ENCODE measurements at places on chromosomes 13 and 19.

- no peak for DNase-seq
These were observed 85.3 kb downstream of the ZNF726 start for GRCh38 chr19:23999821-24000610.

- no peak for DNase-seq
These were observed 153.1 kb downstream of the PCDH17 start for GRCh38 chr13:57784633-57785032.

- DNase-seq = no peak
These were observed 2.5 kb upstream of the FAM98C start for GRCh38 chr19:38400361-38400760.

DNA sequence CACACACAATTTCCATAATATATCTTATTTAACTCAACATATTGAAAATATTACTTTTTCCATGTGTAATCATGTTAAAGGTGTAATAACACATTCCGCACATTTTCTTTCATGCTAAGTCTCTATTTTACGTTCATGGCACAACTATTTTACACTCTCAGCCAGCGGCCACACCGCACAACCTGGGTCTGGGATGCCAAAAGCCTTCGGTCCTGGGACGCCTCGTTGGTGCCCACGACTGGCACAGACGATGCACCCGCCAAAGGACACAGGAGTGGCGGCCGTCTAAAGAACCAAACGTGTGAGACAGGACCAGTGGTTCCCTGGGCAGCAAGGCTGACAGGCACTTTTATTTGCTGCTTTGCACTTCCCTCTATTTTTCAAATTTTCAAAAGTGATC is 10.0 kb upstream of the PROZ start:
- DNase-seq = no peak

DNA sequence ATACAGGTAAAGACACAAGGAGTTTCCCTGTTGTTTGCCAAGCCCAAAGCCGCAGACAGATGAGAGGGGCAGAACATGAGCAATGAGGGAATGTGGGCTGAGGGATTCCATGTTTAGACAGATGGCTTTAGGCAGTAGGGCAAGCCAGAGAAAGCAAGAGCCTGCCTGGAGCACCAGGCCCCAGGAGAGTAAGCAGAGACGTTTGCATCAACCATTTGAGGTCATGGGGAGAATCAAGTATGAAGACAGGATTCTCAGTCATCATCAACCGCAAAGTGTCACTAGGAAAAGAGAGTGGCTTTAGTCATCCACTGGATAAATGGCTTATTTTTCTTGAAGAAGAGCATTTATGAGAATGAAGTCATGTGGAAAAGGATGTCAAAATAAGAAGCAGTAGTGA is 184.7 kb downstream of the COG6 start:
- DNase-seq = no peak

DNA sequence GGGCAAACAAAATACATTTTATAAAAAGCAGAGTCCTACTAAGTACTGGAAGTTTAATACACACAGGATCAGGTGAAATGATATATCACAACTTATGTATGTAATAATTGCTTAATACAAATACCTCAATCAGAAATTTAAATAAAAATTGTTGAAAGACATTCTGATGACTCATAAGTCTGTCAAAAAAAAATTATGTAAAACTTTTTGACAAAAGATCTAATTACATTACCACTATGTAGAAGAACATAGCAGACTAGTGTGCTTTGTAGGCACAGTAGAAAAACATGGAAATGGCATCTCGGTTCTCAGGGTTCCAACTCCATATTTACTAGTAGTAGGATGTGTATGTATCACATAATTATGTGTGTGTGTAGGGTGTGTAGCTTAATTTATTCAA is 156.2 kb downstream of the DNAJC3 start:
- no peak for DNase-seq

GRCh38 chr19:10222201-10222890 is 8.8 kb downstream of the S1PR2 start:
- DNase-seq = no peak

DNA sequence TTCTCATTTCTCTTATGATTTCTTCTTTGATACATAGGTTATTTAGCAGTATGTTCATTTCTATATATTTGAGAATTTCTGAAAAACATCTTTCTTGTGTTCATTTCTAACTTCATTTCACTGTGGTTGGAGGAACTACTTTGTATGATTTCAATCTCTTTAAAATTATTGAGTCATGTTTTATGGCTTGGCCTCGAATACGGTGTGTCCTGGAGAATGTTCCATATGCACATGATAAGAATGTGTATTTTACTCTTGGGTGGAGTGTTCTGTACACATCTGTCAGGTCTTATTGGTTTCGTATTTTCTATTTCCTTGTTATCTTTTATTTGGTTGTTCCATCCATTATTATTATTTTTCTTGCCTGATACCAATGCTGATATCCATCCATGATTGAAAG is 22.9 kb downstream of the DNM2 start:
- no peak for DNase-seq

DNA sequence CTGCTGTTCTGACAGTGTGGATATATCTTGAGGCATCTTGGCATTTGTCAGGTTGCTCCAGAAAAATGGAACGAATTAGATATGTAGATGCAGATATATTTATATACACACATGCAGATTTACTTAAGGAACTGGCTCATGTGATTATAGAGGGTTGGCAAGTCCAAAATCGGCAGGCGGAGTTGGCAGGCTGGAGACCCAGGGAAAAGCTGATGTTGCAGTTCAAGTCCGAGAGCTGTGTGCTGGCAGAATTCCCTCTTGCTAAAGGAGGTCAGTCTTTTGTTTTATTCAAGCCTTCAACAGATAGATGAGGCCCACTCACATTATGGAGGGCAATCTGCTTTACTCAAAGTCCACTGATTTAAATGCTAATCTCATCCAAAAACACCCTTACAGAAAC is 24.4 kb upstream of the CSNK1A1L start:
- DNase-seq = no peak

Measured in NCI-H226 (cell line).